ENCODE measurements at places on chromosomes 3 and 15. TPM values are rescaled to one million over a fixed set of nuclear protein-coding genes. Genes with fewer than 3 reads are reported as not detected.

- no peaks in the 10 kb centered on the region for H3K36me3 ChIP-seq
- H3K27me3 ChIP-seq: no peaks in the 10 kb centered on the region
- no peak for DNase-seq
- no peaks in the 10 kb centered on the region for H3K4me1 ChIP-seq
- no peak overlapping the region for H3K4me3 ChIP-seq
Observed at GRCh38 chr3:150367757-150368156, 40.3 kb upstream of the TSC22D2 start.

DNA sequence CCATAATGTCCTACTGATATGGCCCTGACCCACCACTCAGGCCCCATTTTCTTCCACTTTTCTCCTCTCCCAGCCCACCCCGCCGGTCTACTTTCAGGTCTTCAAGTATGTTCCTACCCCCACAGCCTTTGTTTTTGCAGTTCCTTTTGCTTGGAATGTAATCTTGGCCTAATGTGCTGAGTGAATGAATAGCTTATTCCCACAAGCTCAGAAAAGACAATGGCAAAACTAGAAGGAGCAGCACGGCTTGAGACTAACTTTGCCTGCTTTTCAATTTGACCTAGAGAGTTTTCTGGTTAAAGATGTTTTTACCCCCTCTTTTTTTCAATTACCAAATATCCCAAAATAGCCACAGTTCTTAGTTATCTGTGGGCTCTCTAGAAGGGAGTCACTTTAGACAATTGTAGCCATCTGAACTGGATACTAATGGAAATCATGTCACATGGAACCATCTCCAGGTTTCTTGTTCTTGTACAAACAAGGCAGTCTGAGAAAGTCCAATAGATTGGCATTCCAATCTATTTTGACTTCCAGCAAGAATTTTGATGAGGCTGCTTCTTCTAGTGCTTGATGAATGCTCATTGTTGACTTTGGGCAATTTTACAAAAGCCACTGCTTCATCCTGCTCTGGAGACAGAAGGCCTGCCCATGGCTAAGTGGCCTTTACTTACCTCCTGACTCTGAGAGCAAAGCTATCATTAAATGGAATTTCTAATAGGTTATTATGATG, 16.3 kb upstream of the LMCD1 start:
- no peak overlapping the region for H3K4me3 ChIP-seq
- H3K27ac ChIP-seq: no peak overlapping the region
- H3K4me1 ChIP-seq: no peaks in the 10 kb centered on the region
- no peak for DNase-seq

- H3K36me3 ChIP-seq: no peaks in the 10 kb centered on the region
- H3K4me3 ChIP-seq: no peak overlapping the region
- H3K27me3 ChIP-seq: peaks cover 3% of the 10 kb centered on the region
- DNase-seq: no peak
- H3K27ac ChIP-seq: no peak overlapping the region
Observed at GRCh38 chr15:69661871-69662644, 209.4 kb downstream of the RPLP1 start.

DNA sequence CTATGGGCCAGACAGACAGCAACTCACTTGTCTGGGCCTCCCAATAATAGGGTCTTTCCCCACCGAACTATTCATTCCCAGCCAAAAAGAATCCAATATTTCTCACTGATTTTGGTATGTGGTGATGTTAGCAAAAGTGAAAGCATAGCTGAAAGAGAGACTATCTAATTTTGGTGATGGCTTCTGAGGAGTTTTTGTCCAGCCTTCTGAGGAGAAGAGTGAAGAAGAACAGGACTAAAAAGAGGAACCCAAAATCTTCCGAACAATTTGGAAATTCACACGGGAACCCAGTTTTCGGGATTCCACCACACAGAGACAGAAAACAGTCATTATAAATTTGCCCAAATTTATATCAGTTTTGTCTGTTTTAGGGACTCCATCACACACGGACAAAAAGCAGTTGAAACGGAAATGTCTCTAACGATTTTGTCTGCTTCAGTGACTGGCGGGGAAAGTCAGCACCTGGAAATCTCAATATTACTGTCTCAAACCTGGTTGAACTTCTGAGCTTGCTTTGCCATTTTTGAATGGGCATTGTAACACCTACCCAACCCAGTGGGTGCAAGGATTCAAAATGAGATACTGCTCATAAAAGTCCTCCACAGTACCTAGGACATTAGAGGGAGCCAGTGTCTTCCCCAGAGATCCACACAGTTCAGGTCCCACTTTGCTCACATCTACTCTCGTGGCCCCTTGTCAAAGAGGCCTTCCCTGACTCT, 9.1 kb downstream of the CD80 start:
- H3K4me1 ChIP-seq: no peaks in the 10 kb centered on the region
- no peaks in the 10 kb centered on the region for H3K27me3 ChIP-seq
- no peak for DNase-seq

DNA sequence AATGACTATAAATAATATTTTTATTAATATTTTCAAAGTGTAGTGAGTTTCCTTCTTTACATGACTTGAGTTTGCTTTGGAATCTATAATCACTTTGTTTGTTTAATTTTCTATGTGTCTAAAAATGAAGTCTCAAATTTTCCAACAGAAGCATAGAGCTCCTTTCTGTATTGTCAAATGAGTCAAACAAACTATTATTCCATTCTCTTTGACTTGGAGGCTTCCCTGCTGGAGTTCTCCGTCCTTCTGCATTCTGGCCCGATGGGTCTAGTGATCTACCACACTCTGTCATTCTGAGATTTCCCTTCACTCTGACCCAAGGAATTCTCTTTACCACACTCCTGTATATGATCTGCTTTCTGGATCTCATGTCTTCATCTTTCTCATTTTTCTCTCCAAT, 30.1 kb downstream of the POLR2M start:
- H3K4me1 ChIP-seq: no peaks in the 10 kb centered on the region
- DNase-seq: no peak
- no peaks in the 10 kb centered on the region for H3K27me3 ChIP-seq
- H3K4me3 ChIP-seq: no peak overlapping the region

GRCh38 chr3:58411851-58412830, 21.5 kb downstream of the PDHB start:
- DNase-seq: no peak
- no peak overlapping the region for H3K27ac ChIP-seq
- H3K4me1 ChIP-seq: no peaks in the 10 kb centered on the region
- H3K27me3 ChIP-seq: no peaks in the 10 kb centered on the region
- no peak overlapping the region for H3K4me3 ChIP-seq
- H3K36me3 ChIP-seq: peaks cover 30% of the 10 kb centered on the region

DNA sequence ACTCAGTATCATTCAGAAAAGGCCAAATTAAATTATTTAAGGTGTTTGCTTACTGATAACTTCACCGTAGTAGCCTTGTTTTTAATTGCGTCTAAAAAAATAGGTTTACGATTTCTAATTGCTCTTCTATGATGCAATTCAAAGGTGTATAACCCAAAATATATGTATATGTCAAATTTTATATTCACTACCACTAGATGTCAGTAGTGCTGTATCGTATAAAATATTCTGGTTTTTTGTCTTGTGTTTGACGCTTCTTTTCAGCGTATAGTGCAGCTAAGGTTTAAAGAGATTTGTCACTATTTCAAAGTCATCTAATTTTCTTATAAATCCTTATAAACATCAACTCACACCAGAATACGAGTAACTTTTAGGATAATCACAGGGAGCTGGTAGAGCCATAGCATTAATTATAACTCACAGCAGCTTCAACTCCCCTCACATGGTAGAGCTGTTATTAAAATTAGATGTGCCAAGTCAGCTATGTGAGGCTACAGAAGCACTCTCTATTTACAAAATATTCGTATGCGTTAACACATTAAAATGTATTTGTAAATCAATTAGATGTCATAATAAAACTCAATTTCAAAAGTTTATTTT, 3.5 kb downstream of the PFN2 start:
- peak; percentile 70 for DNase-seq
- H3K4me1 ChIP-seq: peaks cover 11% of the 10 kb centered on the region
- H3K27ac ChIP-seq: no peak overlapping the region
- H3K36me3 ChIP-seq: no peaks in the 10 kb centered on the region
- peaks cover 9% of the 10 kb centered on the region for H3K27me3 ChIP-seq
- H3K4me3 ChIP-seq: no peak overlapping the region

GRCh38 chr3:34408088-34408487, 609.7 kb downstream of the PDCD6IP start:
- H3K36me3 ChIP-seq: no peaks in the 10 kb centered on the region
- H3K27ac ChIP-seq: no peak overlapping the region
- H3K4me3 ChIP-seq: no peak overlapping the region
- H3K4me1 ChIP-seq: no peaks in the 10 kb centered on the region
- no peak for DNase-seq

- H3K4me3 ChIP-seq: no peak overlapping the region
- H3K27ac ChIP-seq: no peak overlapping the region
Observed at GRCh38 chr3:117059067-117059955, 349.7 kb downstream of the TUSC7 start.

DNA sequence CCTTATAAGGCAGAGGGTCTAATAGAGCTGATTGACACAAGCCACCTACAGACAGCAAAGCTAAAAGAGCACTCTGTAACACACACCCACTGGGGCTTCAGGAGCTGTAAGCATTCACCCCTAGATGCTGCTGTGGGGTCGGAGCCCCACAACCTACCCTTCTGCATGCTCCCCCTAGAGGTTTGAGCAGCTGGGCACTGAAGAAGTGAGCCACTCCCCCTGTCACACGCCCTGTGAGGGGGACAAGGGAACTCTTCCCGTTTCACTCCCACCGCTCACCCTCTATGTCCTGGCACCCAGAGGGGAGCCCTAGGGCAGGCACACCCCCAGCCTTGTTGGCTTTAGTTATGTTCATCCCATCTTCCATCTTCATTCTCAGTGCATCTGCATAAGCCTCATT, 9.4 kb upstream of the CSTA start:
- no peak overlapping the region for H3K27ac ChIP-seq
- H3K36me3 ChIP-seq: no peaks in the 10 kb centered on the region
- H3K4me1 ChIP-seq: no peaks in the 10 kb centered on the region
- no peak for DNase-seq

DNA sequence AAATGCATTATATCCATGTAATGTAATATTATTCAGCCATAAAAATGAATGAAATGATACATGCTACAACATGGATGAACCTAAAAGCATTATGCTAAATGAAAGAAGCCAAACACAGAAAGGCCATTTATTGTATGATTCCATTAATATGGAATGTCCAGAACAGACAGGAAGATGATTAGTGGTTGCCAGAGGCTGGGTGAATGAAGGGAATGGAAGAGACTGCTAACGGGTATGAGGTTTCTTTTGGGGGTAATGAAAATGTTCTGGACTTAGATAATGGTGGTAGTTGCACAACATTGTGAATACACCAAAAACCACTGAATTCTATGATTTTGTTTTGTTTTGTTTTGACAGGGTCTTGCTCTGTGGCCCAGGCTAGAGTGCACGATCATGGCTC, 61.6 kb upstream of the MAP4 start:
- H3K27ac ChIP-seq: no peak overlapping the region
- H3K36me3 ChIP-seq: no peaks in the 10 kb centered on the region
- no peak overlapping the region for H3K4me3 ChIP-seq
- no peaks in the 10 kb centered on the region for H3K4me1 ChIP-seq
- DNase-seq: no peak

GRCh38 chr3:43153216-43154083, 47.6 kb upstream of the POMGNT2 start:
- no peak overlapping the region for H3K4me3 ChIP-seq
- DNase-seq: no peak
- H3K27ac ChIP-seq: no peak overlapping the region

GRCh38 chr3:53491276-53491675, 3.1 kb upstream of the CACNA1D start:
- H3K36me3 ChIP-seq: no peaks in the 10 kb centered on the region
- H3K4me3 ChIP-seq: no peak overlapping the region
- no peak overlapping the region for H3K27ac ChIP-seq
- no peak for DNase-seq

- no peak overlapping the region for H3K4me3 ChIP-seq
- H3K27ac ChIP-seq: no peak overlapping the region
- no peak for DNase-seq
- no peaks in the 10 kb centered on the region for H3K4me1 ChIP-seq
- H3K36me3 ChIP-seq: no peaks in the 10 kb centered on the region
Observed at GRCh38 chr15:92625251-92625980, 30.2 kb downstream of the FAM174B start.

DNA sequence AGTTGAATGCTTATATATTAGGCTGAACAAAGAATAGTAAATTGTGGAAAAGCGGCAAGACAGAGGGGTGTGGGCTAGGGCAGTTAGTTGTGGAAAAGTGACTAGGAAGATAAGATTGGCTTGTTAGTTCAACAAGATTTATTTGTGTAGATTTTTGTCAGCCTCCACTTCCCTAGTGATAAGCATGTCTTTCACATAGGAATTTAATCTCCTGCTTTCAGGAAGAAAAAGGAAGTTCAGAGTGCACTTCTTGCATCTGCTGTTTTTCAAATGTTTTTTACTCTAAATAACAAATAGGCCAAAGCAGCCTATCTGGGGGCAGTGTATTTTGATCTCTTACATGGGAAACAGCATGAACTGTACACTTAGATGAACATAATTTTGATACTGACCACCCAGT, 919.9 kb downstream of the NAALADL2 start:
- H3K36me3 ChIP-seq: no peaks in the 10 kb centered on the region
- no peaks in the 10 kb centered on the region for H3K4me1 ChIP-seq
- H3K27me3 ChIP-seq: no peaks in the 10 kb centered on the region
- DNase-seq: no peak

DNA sequence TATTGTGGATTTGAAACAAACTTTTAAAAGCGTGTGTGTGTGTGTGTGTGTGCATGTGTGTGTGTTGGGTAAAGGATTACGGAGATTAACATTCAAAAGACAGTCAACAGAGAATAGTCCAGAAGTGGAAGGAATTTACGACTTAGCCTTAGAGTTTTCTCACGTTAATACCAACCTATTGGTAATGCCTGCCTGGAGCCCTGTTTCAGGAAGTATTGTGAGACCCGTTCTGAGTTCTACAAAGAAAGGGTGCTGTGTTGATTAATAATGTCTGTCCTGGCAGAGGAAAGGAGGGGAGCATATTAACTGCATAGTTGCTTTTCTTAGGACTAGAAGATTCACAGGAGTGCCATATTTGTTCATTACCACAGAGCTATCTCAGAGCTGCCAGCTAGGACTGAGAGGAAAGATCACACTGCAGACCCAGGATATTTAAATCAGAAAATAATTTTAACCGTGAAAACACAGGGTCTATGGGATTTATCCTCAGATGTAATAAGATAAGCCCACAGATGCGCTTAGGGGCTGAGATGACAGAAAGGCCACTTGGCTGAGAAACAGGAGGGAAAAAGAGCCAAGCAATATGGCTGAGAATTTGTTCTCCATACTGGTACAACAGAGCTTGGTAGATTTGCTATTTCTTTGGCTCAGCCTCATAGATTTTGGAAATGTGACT, 40.5 kb upstream of the FRMD4B start:
- no peaks in the 10 kb centered on the region for H3K36me3 ChIP-seq
- DNase-seq: no peak
- H3K27ac ChIP-seq: no peak overlapping the region
- H3K27me3 ChIP-seq: no peaks in the 10 kb centered on the region

The TMEM108 gene
- total RNA-seq: not detected

The RETNLB gene
- total RNA-seq: not detected

The NANOGP8 gene
- not detected for total RNA-seq

The KNG1 gene
- total RNA-seq: not detected

The KIF15 gene
- 0.99 TPM for total RNA-seq

The IL1RAP gene
- total RNA-seq: 11.4 TPM

Data from natural killer cell (primary cell).